AG09309 (cell line): ENCODE measurements at places on chromosomes 11 and 22.

- no peak for DNase-seq
These were observed 1.4 kb upstream of the OR4D11 start for GRCh38 chr11:59501931-59502330.

DNA sequence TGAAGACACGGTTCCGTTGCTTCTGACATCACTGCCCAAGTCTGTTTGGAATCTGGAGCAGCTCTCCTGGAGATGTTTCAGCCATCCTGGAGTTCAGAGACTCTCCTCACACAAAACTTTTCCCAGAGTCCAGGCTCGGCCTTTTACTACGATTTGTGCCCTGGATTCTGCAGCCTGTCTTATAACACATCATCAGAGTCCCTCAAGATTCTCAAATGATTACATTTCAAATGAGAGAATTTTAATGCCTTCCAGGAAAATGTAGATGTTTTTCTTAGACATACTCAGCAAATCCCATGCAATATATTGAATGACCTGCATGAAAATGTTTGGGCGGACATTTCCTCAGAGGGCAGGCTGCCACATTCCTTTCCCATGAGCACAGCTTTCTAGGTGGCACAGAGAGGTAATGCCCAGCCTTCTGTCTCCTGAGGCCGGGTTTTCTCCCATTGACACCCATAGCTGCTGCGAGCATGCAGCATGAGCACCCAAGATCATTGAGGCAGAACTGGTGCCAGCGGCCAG is 129.1 kb downstream of the SNX19 start:
- DNase-seq: no peak

DNA sequence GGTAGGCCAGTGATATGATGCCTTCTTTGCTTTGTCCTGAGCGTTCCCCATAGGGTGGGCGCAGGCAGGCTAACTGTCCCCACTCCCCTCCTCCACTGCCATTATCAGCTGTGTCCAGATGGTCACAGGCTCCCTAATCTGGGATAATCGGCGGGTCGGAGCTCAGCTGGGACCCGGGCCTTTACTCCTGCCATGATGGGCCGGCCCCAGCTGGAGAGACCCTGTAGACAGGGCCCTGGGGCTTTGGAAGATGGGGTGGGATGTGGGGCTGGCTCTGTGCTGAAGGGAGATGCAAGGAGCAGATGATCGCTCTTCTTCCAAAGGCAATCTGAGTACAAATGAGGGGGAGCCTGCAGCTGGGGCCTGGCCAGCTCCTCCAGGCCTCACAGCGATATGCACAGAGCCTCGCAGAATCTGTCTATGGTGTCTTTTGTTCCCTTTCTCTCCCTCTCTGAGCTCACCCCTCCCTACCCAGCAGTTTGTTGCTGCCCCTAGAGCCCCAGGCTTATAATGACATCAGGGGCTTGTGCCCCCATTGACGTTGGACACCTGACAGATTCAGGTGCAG is 11.9 kb downstream of the KLHL35 start:
- DNase-seq: no peak

- DNase-seq: no peak
These were observed 7.6 kb downstream of the TP53I11 start for GRCh38 chr11:44943118-44943517.

DNA sequence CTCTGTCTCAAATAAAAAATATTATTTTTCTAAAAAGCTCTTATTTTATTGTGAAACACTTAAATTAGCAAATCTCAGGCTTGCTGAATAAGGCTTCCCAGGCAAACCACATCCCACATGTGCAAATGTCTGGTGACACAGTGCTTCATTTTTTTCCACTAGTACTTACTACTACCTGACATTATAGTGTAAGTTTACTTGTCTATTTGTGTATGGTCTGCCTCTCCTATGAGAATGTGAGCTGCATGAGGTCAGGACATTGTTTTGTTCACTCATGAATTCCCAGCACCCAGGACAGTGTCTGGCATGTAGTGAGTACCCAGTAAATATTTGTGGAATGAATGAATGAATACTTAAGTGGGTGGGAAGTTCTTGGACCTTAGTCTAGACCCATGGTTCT is 103.1 kb downstream of the PTPRJ start:
- no peak for DNase-seq

GRCh38 chr22:39289975-39290720 is 29.3 kb downstream of the RPL3 start:
- no peak for DNase-seq

GRCh38 chr11:103898577-103899336 is 137.7 kb upstream of the DDI1 start:
- no peak for DNase-seq

- no peak for DNase-seq
These were observed 90.3 kb downstream of the TP53I11 start for GRCh38 chr11:44860346-44860745.

GRCh38 chr11:103889679-103890078 is 146.8 kb upstream of the DDI1 start:
- no peak for DNase-seq

DNA sequence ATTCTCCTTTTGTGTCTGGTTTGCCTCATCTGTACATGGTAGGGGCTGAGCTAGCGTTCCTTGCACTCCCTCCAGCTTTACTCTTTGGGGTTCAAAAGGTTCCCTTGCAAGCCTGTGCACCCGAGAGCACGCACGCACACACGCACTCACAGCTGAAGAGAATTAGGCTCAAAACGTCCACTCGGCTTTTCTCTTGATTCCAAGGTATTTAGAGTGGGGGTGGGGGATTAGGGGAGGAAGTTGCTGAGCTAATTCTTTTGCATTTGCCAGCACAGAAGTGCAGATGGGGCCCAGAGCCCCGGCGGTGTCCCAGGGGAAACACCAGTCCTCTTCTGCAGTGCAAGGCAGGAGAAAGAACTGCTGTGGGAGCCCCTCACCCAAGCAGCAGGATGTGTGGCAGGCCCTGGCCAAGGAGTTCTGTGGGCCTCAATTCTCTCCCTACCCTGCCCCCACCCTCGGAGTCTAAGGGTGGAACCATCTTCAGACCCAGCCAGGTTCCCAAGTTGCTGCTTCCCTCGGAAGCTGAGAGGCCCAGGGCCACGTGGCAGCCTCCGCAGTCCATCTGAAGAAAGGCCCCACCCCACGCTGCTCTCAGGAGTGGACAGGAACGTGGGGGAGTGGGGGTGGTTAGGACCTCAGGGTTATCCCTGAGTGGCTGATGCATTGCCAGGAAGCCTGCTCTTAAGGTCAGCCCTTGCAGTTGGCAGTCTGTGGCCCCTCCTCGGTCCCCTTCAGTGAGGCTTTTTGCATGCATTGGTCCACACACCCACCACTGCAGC is 3.8 kb upstream of the KCNQ1OT1 start:
- DNase-seq: no peak

- DNase-seq: no peak
These were observed 183.0 kb downstream of the CEP164 start for GRCh38 chr11:117510646-117511045.

GRCh38 chr22:28600546-28601143 is 79.0 kb downstream of the TTC28 start:
- DNase-seq: peak; percentile 46

DNA sequence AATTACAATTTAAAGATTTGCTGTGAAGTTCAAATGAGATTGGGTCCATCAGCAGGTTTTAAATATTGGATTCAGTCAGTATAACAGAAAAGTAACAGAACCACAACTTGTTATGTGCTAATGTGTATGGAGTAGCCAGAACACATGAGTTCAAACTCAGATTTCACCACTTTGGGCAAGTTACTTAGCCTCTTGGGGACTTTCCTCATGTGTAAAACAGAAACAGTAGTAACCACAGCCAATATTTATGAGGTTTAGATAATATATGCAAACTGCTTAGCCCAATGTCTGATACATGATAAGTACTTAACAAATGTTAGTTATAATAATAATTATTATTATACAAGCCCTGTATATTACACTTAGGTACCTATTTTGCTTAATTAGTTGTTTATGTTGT is 21.8 kb upstream of the SLC5A12 start:
- no peak for DNase-seq

GRCh38 chr11:7964873-7965272 is 374 bp downstream of the NLRP10 start:
- no peak for DNase-seq

DNA sequence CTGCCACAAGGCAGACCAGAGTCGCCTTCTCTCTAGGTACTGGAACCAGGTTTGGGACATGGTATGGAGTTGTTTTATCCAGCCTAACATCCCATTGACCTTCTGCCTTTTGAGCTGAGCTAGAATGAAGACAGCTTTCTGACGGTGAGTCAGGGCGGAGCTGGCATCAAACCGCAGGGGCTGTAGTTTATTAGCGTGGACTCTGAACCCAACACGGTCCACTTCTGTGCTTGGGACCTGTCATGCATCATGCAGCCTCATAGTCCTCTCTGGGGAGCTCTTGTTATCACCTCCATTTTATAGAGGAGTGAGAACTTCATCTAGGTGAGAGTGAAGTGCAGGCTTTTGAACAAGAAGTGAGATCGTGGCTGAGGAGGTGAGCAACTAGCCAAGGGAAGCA is 8.3 kb downstream of the GAL3ST1 start:
- DNase-seq: no peak
